Activated T-cell treated with anti-CD3 and anti-CD28 coated beads for 4 hours (primary cell): ENCODE measurements at places on chromosomes 1 and 21.

DNA sequence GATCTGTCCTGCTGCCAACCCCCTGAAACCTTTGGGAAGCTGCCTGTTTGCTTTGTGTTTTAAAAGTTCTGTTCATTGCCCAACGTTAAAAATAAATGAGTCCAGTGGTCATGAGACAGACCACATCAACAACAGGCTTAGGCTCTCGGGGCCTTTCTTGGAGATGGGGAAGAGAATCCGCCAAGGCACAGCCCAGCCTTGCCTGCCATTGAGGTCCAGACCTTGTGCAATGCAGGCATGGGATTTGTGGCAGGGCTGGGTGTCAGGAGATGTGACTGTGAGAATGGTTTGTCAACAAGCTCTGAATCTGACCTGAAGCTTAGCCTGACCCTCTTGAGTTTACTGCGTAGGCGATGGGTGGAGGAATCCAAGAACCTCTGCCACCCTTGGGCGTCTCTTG lies 4.2 kb downstream of the SPSB1 start:
- no peak for DNase-seq

- no peak for DNase-seq
These were observed 550 bp upstream of the PCAT6 start for GRCh38 chr1:202810193-202810614.

GRCh38 chr1:178946855-178947676 lies 76.2 kb upstream of the ANGPTL1 start:
- DNase-seq, result no peak

- DNase-seq, result no peak
These were observed 381.1 kb upstream of the NCAM2 start for GRCh38 chr21:20617130-20617529.

- DNase-seq, result no peak
These were observed 29.4 kb downstream of the CCN1 start for GRCh38 chr1:85609976-85610375.

GRCh38 chr1:41983451-41983850 lies 64.7 kb upstream of the HIVEP3 start:
- DNase-seq, result no peak

- DNase-seq, result no peak
These were observed 134.7 kb downstream of the DMRTB1 start for GRCh38 chr1:53593758-53594380.

DNA sequence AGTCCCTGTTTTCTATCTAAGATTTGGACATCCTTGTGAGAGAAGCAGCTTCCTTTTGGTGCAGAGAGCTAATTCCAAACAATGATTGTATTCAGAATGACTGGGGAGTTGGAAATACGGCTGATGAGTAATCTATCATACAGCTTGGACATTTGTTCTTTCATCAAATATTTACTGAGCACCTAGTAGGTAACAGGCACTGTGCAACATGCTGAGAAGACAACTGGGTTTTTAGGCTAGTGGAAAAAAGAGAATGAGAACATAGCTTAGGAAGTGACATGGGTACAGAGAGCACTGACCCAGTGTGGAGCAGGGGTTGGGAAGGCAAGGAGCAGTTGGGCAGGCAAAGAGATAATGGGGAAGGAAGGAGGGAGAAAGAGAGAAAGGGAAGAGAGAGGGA lies 87.5 kb downstream of the TBX19 start:
- DNase-seq, result no peak

- no peak for DNase-seq
These were observed 13.5 kb upstream of the ATP2B4 start for GRCh38 chr1:203612932-203613682.

- DNase-seq, result no peak
These were observed 57.8 kb downstream of the ZNF281 start for GRCh38 chr1:200351826-200352549.

GRCh38 chr1:110643879-110644472 lies 30.8 kb downstream of the KCNA3 start:
- no peak for DNase-seq

- no peak for DNase-seq
These were observed 497.9 kb upstream of the NEGR1 start for GRCh38 chr1:72780212-72780611.

DNA sequence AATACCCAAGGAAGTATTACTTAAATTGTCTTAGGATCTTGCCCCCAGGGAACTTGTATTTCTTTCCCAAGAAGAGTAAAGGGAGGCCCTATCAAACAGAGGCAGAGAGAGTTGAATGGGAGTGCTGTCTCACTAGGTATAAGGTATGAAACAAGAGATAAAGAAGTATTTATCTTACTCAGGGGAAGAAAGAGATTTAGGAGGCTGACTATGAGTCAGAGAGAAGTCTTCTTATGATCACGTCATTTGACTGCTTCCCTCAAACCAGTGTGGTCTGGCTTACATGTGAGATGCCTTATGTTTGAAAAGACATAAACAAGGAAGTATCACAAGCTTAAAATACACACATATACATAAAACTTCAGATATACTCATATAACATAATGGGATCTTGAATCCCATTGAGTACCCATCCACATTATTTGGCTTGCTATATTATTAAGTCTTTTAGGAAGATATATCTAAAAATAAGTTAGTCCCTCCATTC lies 29.6 kb downstream of the DUSP10 start:
- DNase-seq, result peak; percentile 14

- peak; percentile 49 for DNase-seq
These were observed 52.4 kb downstream of the CHD5 start for GRCh38 chr1:6127587-6128163.

GRCh38 chr1:14055442-14056223 lies 355.6 kb downstream of the PRDM2 start:
- no peak for DNase-seq

GRCh38 chr21:42991992-42992740 lies 17.8 kb downstream of the PKNOX1 start:
- no peak for DNase-seq

- no peak for DNase-seq
These were observed 77.9 kb downstream of the CDC7 start for GRCh38 chr1:91578320-91579109.

- peak; percentile 64 for DNase-seq
These were observed 11.6 kb downstream of the SCNN1D start for GRCh38 chr1:1291548-1292441.

DNA sequence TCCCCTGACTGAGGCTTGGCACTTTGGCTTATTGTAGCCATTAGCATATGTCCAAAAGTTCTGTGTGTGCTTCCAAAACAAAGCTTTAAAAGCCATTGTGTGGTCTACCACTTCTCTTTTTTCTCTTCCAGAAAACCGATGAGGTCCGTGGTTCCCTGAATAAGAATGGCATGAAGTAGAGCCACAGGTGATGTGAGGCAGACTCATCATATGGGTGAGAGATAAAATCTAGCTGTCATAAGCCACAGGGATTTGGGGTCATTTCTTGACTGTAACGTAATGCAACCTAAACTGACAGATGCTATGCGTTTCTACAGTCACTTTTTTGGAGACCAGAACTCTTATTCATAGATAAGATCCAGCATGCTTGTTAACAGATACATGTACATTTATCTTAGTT lies 7.0 kb upstream of the GREM2 start:
- no peak for DNase-seq

DNA sequence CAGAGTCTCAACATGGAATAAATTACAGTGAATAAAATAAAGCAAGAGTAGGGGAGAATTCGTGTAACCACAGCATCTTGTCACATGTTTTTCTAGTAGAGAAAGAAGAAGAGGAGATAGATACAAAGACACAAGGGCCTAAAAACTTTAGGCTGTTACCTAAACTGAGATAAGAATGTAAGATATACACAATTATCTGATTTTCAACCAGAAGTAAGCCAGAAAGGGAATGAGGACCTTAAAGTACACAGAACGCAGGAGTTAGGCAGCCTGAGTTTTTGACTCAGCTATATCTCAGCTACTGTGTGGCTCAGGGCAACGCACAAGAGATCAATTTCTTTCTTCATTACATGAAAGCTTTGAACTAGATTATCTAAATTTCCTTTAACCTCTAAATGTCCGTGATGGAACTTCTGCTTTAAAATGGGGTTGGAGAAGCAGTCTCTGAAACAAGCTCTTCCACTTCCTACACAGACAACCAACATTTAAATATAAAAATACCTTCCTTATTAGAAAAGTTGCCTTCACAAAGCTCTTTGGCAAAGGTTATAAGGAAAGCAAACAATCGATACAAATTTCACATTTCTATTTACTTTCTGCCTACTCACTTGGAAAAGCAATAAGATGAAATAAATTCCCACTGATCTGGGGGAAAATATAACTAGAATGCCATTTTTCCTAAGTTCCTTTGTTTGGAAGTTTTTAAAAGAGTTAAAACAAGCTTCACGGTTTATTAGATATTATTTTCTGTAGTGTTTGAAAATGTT lies 5.2 kb upstream of the RGS13 start:
- no peak for DNase-seq

DNA sequence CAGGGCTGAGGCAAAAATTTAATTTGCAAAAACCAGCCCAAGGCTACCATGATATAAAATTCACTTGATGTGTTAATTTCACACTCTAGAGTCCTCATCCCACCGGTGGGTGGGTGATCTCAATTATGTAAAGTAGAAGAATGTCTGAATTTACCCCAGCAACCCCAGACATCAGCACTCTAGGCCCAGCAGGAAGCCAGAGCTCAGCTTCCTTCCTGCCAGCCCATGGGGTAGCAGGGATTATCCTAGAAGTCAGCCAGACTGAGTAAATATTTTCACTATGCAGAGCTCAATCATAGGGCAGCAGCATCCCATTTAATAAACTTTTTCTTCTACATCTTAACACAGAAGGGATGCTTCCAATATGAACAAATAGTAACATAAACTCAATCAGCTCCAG lies 71.0 kb downstream of the SIPA1L2 start:
- no peak for DNase-seq

DNA sequence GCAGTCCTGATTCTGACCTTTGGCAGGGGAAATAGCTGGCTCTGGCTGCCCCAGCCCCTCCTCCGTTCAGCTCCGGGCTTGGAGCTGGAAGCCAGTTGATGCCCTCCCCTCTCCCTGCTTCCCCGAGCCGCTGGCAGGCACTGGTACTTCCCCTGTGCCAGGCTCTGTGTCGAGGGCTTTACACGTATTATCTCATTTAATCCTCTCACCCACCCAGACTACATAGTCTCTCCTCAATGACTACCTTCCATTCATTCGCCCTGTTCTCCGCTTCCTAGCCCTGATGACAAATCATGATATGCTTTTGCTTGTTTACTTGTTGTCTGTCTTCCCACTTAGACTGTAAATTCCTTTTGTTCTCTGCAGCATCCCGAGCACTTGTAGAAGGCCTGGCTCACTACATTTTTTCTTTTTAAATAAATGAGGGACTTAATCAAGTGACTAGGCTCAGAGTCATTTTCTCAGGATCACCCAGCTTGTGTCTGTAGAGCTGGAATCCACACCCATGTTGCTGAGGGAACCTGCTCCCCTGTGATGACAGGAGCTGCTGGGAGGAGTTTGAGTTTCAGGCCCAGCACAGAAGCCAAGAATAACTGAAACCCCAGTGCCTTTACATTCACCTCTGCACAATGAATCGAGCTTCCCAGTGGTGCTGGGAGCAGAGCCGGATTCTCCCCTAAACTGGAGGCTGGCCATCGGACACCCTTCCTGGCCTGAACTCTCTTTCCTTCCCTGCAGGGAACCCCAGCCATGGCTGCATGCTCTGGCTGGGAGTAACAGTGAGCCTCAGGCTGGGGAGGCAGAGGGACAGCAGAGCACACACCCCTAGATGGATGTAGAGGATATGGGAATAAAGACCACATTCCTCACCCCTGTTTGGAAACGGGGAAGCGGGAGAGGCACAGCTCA lies 58.3 kb downstream of the UBIAD1 start:
- DNase-seq, result no peak

DNA sequence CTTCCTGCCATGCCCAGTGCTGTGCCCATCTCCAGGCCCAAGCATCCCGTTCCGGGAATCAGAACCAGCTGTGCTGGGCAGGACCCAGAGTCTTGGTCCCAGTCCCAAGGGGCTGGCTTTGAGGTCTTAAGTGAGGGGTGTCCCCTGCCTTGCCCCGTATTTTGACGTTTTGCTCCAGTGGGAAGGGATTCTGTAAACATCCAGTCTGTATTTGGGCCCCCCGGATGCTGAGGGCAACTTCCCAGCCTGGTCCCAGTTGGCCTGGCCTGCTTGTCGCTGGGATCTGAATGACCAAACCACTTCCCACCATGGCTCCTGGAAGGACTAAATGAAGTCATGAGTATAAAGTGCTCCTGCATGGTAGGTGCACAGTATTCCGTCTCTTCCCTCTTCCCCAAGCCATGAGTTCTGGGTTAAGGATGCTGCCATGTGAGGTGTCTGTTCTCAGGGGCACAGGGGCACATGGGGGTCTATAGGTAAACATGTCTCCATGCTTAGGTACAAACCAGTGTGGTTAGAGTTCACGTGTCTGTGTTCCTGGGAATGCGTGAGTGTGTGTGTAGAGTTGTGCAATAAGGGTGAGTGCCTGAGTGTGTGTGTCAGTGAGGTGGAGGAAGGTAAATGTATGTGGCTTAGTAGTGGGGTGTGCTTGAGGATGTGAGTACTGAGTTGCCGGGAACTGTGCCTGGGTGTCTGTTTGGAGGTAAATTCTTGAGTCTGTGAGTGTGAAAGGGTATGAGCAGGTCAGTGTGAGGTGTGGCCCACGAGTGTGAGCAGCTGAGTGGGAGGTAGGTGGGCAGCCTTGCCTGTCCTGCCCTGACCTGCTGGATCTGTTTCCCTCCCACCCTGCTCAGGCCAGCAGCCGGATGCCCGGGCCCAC lies 1.5 kb downstream of the B4GALT2 start:
- no peak for DNase-seq

DNA sequence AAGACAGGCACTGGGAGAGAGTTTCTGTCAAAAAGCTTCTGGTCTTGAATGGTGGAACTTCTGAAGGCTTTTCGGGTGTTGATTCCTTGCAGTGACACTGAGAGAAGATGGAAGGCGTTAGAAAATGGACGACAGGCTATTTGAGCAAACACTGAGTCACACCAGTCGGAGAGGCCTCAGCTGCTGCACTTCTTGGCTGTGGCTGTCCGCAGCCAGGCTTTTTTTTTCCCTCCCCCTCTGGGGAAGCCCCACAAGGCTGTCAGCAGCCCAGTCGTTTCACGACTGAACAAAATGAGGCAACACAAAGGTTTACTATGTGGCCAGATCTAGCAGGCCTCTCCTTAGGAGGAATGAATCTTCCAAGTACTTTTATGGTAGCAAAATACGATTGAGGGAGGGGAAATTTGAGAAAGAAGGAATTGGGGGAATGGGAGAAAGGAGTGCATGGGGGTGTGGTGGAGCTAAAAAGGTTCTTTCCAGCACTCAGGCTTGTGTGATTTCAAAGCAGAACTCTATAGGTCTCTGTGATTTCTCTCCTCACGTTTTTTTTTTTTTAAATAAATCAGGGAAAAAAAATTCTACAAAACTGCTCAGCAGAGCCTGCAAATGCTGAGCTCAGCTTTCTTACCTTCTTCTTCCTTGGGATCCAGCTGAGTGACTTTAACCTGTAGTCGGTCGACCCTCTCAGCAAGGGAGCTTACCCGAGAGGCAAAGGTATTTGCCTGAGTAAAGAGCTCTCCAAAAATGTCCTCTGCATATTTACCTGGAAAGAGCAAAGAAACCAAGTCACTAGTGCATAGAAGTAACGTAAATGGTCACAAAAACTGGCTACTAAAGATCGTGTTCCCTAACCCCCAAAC lies 26.1 kb downstream of the GPR3 start:
- no peak for DNase-seq

DNA sequence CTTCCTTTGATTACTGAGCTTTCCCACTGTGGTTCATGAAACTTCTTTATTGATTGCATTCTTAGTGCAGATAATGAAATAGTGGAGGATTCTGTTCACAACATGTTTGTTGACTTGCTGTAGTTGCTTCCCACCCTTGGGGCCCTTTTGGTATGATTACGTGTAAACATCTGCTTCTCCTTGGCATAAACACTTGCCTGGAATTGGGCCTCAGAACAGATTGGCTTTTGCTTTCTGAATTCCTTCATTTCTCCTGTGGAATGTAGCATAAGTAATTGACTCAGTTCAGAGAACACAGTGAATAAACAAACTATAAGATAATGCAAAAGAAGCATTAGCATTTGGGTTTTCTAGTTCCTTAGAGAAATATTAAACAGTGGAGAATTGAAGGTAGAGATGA lies 59.5 kb upstream of the LAMC2 start:
- DNase-seq, result no peak
